Kidney (tissue), 22 donors: ENCODE measurements at places on chromosomes 11 and 22. TPM values are rescaled to one million over a fixed set of nuclear protein-coding genes. Genes with fewer than 3 reads are reported as not detected.

DNA sequence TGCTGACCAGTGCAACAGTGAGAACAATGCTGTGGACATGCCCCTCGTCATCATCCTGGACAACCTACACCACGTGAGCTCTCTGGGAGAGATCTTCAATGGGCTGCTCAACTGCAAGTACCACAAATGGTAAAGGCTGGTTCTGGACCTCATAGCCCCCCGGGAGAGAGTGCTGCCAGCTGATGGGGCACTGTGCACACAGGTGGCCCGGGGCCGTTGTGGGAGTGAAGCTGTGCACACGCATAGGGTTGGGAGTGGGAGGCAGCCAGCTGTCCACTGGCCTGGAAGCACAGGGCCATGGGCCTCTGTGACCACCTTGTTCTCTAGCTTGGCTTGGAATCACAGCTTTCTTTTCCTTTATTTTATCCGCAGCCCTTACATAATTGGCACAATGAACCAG is 57.0 kb downstream of the DBX1 start:
- no peaks in the 10 kb centered on the region for H3K27me3 ChIP-seq
- DNase-seq: no peak
- H3K36me3 ChIP-seq: peaks cover 34% of the 10 kb centered on the region
- no peak overlapping the region for H3K27ac ChIP-seq
- H3K4me1 ChIP-seq: no peaks in the 10 kb centered on the region

GRCh38 chr11:67351275-67352005 is 1.9 kb downstream of the POLD4 start:
- DNase-seq: peak; percentile 79
- no peaks in the 10 kb centered on the region for H3K36me3 ChIP-seq
- peak overlapping the region; percentile 15 for H3K27ac ChIP-seq

DNA sequence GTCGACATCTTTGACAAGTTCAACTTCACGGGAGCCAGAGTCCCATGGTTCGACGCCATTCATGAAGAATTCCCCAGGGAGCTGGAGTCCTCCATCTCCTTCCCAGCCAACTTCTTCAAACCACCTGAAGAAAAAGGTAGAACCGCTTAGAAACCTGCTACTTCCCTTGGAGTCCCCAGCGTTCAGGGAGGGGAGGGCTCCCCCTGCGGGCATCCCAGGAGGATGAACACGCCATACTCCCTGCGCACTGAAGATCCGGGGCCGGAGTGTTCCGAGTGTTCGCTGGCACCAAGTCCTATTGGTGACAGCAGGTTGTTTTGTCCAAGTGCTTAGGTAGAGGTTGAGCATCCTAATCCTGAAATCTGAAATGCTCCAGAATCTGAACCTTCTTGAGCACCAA is 51.7 kb upstream of the PRODH start:
- H3K27ac ChIP-seq: no peak overlapping the region
- no peak overlapping the region for H3K4me3 ChIP-seq
- H3K4me1 ChIP-seq: no peaks in the 10 kb centered on the region
- no peaks in the 10 kb centered on the region for H3K27me3 ChIP-seq

DNA sequence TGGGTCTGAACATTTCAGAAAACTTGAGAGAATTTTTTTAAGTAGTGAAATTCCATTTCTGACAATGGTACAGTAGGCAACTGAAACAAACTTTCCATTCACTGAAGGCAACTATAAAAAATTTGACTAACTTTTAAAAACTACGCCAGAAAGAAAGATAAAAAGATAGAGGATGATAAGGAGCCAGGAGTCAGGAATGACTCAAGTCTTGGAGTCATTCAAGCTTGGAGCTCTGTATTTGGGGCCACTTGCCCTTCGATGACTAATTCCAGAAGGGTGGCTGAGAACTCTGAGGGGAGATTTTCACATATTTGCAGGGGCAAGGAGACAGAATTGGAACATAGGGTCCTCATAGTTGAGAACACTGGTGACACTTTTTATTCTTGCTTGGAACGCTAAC is 1083.2 kb upstream of the CNTN5 start:
- no peak overlapping the region for H3K4me3 ChIP-seq
- H3K4me1 ChIP-seq: no peaks in the 10 kb centered on the region
- no peaks in the 10 kb centered on the region for H3K27me3 ChIP-seq
- H3K27ac ChIP-seq: no peak overlapping the region
- DNase-seq: no peak

DNA sequence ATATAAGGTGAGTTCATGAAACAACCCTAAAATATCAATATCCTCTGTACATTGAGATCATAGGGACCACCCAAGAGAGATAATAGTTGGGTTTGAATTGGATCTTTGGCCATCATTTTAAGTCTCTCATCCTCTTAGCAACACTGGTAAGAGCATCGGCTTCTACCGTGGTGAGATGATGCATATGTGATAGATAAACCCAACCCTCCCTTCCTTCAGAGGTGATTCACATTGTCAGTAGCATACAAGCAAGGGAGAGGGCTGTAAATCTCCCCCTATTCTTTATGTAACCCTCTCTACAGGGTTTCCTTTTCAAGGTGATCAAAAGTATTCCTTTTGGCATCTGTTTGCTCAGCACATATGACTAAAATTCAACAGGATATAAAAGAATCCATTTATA is 102.4 kb upstream of the MTMR2 start:
- no peak overlapping the region for H3K4me3 ChIP-seq
- H3K36me3 ChIP-seq: no peaks in the 10 kb centered on the region
- DNase-seq: no peak
- H3K27me3 ChIP-seq: no peaks in the 10 kb centered on the region

- no peaks in the 10 kb centered on the region for H3K27me3 ChIP-seq
- H3K27ac ChIP-seq: no peak overlapping the region
- no peak for DNase-seq
- no peak overlapping the region for H3K4me3 ChIP-seq
Observed at GRCh38 chr11:1403078-1403620, 13.4 kb downstream of the BRSK2 start.

DNA sequence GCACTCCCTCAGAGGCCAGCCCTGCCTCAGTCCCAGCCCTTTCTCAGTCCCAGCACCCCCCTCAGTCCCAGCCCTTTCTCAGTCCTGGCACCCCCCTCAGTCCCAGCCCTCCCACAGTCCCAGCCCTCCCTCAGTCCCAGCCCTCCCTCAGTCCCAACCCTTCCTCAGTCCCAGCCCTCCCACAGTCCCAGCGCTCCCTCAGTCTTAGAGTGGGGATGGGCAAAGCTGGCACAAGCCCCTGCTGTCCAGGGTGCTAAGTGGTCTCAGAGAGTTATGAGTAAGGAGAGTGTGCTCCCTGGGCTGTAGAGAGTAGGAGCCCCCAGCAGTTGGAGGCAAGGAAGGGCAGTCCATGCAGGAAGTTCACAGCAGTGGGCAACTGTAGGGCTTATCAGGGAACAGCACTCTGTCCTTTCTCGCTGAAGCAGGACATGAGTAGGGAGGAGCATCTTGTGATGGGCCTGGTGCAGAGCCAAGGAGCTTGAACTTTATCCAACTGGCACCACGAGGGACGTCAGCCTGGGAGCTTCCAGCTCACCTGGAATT is 51.4 kb upstream of the CRYBB3 start:
- DNase-seq: peak; percentile 43
- no peaks in the 10 kb centered on the region for H3K27me3 ChIP-seq

- H3K27ac ChIP-seq: no peak overlapping the region
- no peak overlapping the region for H3K4me3 ChIP-seq
- DNase-seq: no peak
- H3K4me1 ChIP-seq: no peaks in the 10 kb centered on the region
- H3K36me3 ChIP-seq: no peaks in the 10 kb centered on the region
Observed at GRCh38 chr11:21072558-21072957, 403.2 kb downstream of the NELL1 start.

- no peaks in the 10 kb centered on the region for H3K4me1 ChIP-seq
- H3K36me3 ChIP-seq: no peaks in the 10 kb centered on the region
- peak overlapping the region; percentile 7 for H3K27ac ChIP-seq
- H3K27me3 ChIP-seq: no peaks in the 10 kb centered on the region
- DNase-seq: no peak
Observed at GRCh38 chr11:34652191-34652973, 31.5 kb downstream of the EHF start.

The CNTF gene
- 1.2 TPM for total RNA-seq

The NAALAD2 gene
- 2.0 TPM for total RNA-seq

The ACTN3 gene
- 0.16 TPM for total RNA-seq

The MFRP gene
- total RNA-seq: not detected

The SOX6 gene
- 47.3 TPM for total RNA-seq

The KRTAP5-7 gene
- 0.22 TPM for total RNA-seq
